ENCODE measurements at places on chromosomes 2 and 18.

GRCh38 chr2:133432778-133433177 lies 135.5 kb downstream of the NCKAP5 start:
- DNase-seq: no peak

DNA sequence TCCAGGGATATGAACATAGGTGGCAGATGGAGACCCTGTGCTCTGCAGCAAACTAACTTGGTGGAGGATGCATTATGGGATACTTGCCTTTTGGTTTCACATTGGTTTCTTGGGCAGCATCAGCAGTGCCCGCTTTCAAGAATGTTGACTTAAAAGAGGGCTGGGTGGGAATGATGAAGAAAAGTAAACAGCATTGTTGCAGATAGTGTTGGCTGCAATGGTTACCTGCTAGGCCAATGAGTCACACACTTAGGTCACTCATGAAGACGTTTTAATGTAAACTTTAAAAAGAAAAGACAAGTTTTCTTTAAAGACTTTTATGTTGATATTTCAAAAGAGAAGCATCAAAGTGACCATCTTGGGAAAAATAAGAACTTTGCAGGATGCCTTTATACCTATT lies 26.1 kb upstream of the FAM237A start:
- no peak for DNase-seq

DNA sequence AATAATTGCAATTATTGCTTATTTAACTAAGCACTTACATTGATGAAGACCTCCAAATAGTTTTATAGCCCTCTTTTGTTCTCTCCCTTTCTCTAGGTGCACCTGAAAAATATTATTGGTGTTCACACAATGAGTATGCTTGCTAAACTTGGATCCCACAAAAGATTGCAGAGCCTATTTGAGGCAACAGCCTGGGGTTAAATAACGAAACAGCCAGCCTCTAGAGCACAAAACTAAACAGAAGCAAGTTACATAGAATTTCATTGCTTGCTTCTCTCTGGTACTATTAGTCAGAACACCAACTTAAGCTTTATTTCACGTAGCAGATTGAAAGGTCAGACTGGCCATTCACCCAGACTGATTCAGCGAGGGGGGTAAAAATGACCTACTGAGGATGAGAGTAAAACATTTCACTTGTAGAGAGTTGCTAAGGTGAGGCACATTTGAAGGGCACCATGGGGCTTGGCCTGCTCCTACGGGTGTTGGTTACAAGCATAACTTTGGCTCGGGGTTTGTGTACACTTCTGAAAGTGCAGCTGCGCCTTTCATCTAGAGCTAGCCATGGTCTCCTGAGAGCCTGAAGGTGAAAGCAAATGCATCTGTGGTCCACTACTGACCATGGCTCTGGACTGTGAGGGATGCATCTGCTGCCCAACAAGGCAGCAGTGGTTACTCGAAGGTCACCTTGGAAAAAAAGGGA lies 225.1 kb upstream of the LRRTM1 start:
- no peak for DNase-seq

DNA sequence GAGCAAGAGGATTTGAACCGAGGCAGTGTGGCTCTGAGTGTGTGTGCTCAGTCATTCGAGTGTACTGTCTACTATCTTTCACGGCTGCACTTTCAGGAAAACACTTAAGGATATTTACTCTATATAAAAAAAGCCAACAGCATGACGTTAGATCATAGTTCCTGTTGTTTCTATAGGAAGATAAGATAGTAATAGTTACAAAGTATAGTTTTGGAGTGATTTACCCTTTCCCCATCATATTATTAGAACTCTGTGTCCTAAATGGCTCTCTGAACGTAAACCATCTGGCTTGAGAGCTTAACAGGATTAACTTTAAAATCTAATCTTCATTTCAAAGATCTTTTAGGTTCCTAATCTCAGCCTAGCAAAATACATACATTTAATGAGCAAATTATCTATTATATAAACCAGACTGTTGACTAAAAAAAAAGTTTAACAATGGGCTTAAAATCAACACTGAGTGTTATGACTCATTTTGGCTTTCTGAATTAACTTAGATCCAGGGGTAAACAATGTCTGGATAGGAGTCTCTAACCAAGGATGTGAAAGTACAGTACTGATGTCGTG lies 150.3 kb upstream of the DNMT3A start:
- DNase-seq: peak; percentile 62

- no peak for DNase-seq
Measured at GRCh38 chr2:22999951-23000350, 385.0 kb upstream of the KLHL29 start.

- DNase-seq: peak; percentile 74
Measured at GRCh38 chr2:218284106-218284811, 8.0 kb downstream of the TMBIM1 start.

- peak; percentile 27 for DNase-seq
Measured at GRCh38 chr2:144230448-144231085, 289.4 kb downstream of the ZEB2 start.

- peak; percentile 59 for DNase-seq
Measured at GRCh38 chr18:63374540-63374939, 7.5 kb upstream of the KDSR start.

Measured in EH (cell line).